ENCODE measurements at places on chromosomes 7 and 10. TPM values are rescaled to one million over a fixed set of nuclear protein-coding genes. Genes with fewer than 3 reads are reported as not detected.

CDC14C gene
- polyA plus RNA-seq: not detected

XRCC2 gene
- polyA plus RNA-seq: 6.2 TPM

SMO gene
- 96.2 TPM for polyA plus RNA-seq

GARIN1A gene
- polyA plus RNA-seq: 0.82 TPM

ERVW-1 gene
- 0.58 TPM for polyA plus RNA-seq

PPP1R3C gene
- 32.2 TPM for polyA plus RNA-seq

TLX1 gene
- polyA plus RNA-seq: 0.07 TPM

OR6V1 gene
- not detected for polyA plus RNA-seq

PDE6C gene
- 0.40 TPM for polyA plus RNA-seq

FAS gene
- 12.5 TPM for polyA plus RNA-seq
